ENCODE measurements at places on chromosomes 11 and 22. TPM values are rescaled to one million over a fixed set of nuclear protein-coding genes. Genes with fewer than 3 reads are reported as not detected.

The PHF21B gene
- 0.67 TPM for total RNA-seq

The DEUP1 gene
- not detected for total RNA-seq

The ESAM gene
- 50.2 TPM for total RNA-seq

The E2F8 gene
- 4.5 TPM for total RNA-seq

The GNAZ gene
- total RNA-seq: 2.2 TPM

The UBQLNL gene
- 0.11 TPM for total RNA-seq

The GPHA2 gene
- total RNA-seq: not detected

The ZNF280B gene
- 0.57 TPM for total RNA-seq

The EIF3M gene
- total RNA-seq: 137 TPM

The SYT12 gene
- total RNA-seq: 2.2 TPM

The ACRV1 gene
- total RNA-seq: not detected

The MMP27 gene
- total RNA-seq: not detected

The PHRF1 gene
- 20.9 TPM for total RNA-seq

The TMEM138 gene
- 17.9 TPM for total RNA-seq

The IFITM10 gene
- 2.0 TPM for total RNA-seq

The HBG2 gene
- total RNA-seq: 0.94 TPM

The SNAP29 gene
- total RNA-seq: 23.6 TPM

The SMCO4 gene
- total RNA-seq: 40.0 TPM

The PDE2A gene
- total RNA-seq: 28.8 TPM

The NPAS4 gene
- not detected for total RNA-seq

The POTEH gene
- not detected for total RNA-seq

The CCDC90B gene
- total RNA-seq: 29.5 TPM

The OR51I1 gene
- total RNA-seq: not detected

The MS4A15 gene
- not detected for total RNA-seq

The RFPL2 gene
- not detected for total RNA-seq

The CARNS1 gene
- 22.2 TPM for total RNA-seq

The OR51B4 gene
- total RNA-seq: not detected

The BBOX1 gene
- total RNA-seq: not detected

The GAL3ST3 gene
- 3.1 TPM for total RNA-seq

The FGF3 gene
- total RNA-seq: not detected

The SSTR3 gene
- not detected for total RNA-seq

The HTR3A gene
- not detected for total RNA-seq

The NCF4 gene
- 6.1 TPM for total RNA-seq

The PARVA gene
- total RNA-seq: 70.5 TPM

The OTOG gene
- total RNA-seq: not detected

The SAMM50 gene
- total RNA-seq: 51.0 TPM

The OR51B5 gene
- not detected for total RNA-seq

The TRPM5 gene
- not detected for total RNA-seq

Measured in cardiac septum (tissue), 1 donor.